ENCODE measurements at places on chromosomes 6 and 20. TPM values are rescaled to one million over a fixed set of nuclear protein-coding genes. Genes with fewer than 3 reads are reported as not detected.

PIGT gene
- total RNA-seq, result 74.5 TPM

PSMA7 gene
- total RNA-seq, result 241 TPM

CALHM5 gene
- total RNA-seq, result not detected

MAS1 gene
- not detected for total RNA-seq

DNA sequence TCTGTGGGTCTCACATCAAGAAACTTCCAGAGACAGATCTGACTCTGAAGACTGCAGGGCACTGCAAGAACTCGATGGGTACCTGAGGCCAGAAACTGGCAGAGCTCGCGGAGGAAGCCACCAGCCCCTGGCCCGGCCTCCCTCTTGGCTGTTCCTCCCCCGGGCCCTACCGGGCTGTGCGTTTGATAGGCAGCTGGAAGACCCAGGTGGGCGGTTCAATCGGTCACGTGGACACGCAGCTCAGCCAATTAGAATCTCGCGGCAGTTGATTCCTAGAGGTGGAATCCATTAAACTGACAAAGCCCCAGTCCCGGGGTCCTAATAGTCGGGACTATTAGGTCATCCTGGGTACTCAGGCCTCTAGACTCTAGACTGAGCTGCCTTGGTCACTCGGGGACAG is 154.2 kb upstream of the PROKR2 start:
- no peak for DNase-seq

DNA sequence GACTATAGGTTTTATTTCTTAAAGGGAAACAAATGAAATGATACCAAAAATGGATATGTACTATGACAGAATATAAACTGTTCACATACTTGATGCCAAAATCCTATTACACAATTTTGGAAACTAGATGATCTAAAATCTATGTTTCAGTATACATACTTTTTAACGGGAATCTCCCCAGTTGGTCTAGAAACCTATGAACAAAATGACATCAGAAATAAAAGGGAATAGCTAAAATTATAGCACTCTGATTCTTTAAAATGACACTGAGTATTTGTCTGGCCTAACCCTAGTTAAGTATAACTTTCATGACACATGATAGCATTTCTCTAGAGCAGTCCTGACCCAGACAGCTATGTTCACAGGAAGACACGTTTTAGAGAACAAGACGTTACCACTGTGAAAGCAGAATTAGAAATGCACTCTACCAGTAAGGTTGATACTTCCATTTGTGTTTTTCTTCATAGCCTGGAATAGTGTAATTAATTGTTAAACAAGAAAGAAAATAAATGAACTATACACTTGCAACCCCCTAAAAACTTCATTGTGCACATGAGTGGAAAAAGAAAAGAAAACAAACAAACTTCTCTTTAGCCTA is 3.3 kb downstream of the OSER1 start:
- no peak for DNase-seq

- no peak for DNase-seq
Observed at GRCh38 chr6:148407372-148407771, 64.7 kb downstream of the SASH1 start.

GRCh38 chr6:157885876-157886275 is 62.8 kb downstream of the SNX9 start:
- no peak for DNase-seq

Measured in activated B cell treated with CpG ODN at 0.5 μM for 24 hours (primary cell).